OCI-M1 (cell line): ENCODE measurements at places on chromosomes 7 and 10.
A peak's percentile ranks its signal among the peaks of the same experiment; 100 is the strongest.

DNA sequence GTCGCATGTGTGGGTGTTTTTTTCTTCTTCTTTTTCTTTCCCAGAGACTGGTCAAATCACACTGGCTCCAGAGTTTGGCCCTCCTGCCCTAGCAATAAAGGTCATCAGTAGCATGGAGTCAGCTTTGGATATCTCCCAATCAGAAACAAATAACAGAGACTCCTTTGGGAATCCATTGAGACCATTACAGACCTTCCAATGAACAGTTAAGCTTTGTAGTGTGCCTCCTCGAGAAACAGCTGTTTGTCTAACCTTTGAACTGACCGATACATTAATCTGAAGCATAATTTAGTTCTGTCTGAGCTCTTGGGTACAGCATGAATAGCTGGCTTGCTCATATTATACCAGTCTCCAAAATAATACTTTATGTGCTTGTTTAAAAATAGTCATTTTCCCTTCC, 1103.2 kb downstream of the GATA3 start:
- no peak for DNase-seq

DNA sequence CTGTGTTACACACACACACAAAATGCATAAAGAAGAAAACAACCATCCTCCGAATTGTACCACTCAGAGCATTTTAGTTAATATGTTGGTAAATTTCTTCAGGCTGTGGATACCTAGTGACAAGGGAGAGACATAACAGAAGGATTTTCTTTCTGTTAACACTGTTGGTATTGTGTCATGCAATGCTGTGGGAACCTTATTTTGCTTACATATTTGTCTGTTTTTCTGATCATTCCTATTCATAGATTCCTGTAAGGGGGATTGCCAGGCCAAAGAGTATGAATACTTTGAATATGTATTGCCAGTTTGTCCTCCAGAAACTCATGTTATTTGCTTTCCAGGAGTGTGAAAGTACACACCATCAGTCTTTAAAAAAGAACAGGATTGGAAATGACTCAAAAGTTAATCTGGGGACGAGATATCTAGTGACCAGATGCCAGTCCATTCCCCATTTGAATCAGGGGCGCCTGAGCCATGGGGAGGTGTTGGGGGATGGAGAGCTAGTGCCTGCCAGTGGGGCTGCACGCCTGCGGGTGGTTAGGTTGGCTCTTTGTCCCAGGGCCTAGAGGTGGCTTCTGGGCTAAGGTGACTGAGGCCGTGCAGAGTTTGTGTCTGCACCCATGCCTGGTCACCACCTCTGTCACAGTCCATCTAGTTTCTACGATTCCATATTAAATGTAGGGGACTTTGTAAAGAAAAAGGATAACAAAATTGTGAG, 142.0 kb downstream of the PTPN20 start:
- DNase-seq, result no peak

GRCh38 chr10:34205452-34205851, 609.6 kb downstream of the PARD3 start:
- no peak for DNase-seq

- no peak for DNase-seq
Measured at GRCh38 chr10:84805149-84805548, 476.8 kb downstream of the CCSER2 start.

GRCh38 chr10:24174014-24174413, 34.9 kb upstream of the KIAA1217 start:
- DNase-seq, result no peak

DNA sequence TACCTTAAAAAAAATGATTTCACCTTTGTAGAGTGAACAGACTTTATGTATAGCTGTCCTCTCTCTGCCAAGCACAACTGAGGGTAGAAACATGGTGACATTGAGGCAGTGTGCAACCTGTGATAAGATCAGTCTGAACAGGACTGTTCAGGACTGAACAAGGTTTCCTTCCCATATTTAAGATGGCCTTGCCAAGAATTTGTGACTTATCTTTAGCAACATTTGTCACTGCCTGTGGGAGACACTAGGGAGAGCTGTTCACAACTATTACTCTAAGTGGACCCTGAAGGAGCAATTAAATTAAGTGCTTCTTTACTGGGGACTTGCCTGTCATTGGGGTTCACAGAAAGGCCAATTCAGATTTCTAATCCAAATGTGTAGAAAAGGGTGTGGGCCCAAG, 6.7 kb downstream of the OR13A1 start:
- peak; percentile 74 for DNase-seq

- DNase-seq, result no peak
Measured at GRCh38 chr7:83447681-83448080, 201.3 kb downstream of the SEMA3E start.

DNA sequence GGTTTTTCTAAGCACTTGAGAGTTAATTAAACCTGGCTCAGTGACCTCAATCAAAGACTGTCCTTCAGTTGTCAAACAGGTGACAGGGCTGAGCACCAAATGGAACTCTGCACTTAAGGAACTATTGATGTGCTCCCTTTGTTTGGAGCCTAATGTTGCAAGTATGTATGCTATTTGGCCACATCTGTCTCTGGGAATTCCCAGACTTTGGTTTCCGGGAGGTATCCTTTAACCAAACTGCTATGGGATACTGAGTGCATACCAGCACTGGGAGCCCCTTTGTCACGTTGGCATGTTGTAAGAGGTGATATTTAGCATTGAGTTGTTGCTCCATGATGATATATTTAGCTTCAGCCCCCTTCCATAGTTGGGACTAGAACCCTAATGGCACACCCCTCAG, 25.2 kb downstream of the ASZ1 start:
- DNase-seq, result no peak

DNA sequence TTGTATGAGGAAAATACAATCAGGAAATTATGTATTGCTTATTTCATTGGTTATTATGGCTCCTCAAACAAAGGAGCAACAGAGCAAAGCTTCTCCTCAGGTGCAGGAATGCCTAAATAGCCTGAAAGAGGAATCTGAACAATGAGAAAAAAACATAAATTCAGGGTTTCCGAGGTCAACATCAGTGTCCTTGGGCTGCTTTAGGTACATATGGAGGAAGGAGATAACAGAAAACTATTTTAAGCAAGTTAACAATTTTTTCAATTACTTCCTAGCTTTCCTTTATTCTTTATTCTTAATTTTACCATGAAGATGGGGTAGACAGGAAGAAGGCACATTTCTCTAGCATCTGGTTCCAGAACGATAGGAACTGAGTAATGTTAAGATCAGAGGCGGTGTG, 14.0 kb downstream of the SLC16A9 start:
- DNase-seq, result peak; percentile 22

- no peak for DNase-seq
Measured at GRCh38 chr7:30116771-30117170, 18.0 kb upstream of the MTURN start.

GRCh38 chr7:105638902-105639495, 57.7 kb upstream of the EFCAB10 start:
- DNase-seq, result no peak

DNA sequence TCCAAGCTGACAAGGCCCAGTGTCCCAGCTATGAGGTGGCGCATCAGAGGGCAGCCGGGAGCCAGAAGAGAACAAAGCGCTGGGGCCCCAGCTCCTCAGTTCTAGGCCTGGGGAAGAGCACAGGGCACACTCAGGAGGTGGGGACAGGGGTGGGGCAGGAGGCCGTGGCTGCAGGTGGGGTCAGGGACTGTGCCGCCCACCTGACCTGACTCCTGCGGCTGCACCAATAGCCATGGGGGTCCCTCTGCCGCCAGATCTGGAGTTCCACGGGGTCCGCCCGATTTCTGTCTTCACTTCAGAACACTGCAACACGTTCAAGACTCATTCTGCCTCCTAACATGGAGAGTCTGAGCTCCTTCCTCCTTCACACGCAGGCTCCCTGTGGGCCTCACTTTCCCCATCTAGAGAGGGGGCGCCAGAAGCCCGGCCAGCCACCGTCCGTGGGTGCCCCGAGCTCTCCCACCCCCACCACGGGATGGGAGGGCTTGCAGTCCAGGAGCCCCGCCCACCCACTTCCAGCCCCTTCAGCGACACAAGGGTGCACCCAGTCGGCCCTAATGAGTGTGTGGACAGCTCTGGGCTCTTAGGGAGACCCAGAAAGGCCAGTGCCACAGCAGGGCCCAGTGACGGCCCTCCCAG, 278.3 kb downstream of the MAD1L1 start:
- no peak for DNase-seq

GRCh38 chr10:72276421-72277339, 3.0 kb downstream of the DDIT4 start:
- peak; percentile 97 for DNase-seq

DNA sequence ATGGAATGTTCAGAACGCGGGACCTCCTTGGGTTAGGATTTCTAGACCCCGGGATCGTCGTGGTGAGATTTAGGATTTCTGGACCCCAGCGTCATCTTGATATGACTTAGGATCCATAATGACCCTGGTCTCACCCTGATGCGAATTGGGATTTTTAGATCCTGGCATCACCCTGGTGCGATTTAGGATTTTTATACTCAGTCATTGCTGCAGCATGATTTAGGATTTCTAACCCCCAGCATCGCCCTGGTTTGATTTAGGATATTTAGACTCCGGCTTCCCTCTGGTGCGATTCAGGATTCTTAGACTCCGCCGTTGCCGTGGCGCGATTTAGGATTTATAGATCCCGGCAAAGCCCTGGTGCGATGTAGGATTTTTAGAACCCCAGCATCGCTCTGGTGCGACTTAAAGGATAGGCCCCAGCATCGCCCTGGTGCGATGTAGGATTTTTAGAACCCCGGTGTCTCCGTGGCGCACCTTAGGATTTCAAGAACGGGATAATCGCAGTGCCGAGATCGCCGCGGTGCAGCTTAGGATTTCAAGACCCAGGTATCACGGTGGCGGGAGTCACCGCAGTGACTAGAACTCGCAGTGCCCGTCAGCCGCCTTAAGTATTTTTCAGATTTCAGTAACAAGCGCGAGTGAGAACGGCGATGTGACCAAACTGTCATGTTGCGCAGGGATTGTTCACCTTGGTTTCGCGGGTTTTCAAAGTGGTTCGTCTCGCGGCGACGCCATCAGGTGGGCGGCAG, 814 bp downstream of the MEST start:
- DNase-seq, result no peak
